ENCODE measurements at places on chromosomes 6 and 20. TPM values are rescaled to one million over a fixed set of nuclear protein-coding genes. Genes with fewer than 3 reads are reported as not detected.

GRCh38 chr20:38790200-38791053 is 15.1 kb upstream of the PPP1R16B start:
- no peak overlapping the region for H3K27ac ChIP-seq
- DNase-seq: no peak
- H3K4me3 ChIP-seq: no peak overlapping the region
- H3K4me1 ChIP-seq: no peaks in the 10 kb centered on the region
- no peaks in the 10 kb centered on the region for H3K27me3 ChIP-seq

DNA sequence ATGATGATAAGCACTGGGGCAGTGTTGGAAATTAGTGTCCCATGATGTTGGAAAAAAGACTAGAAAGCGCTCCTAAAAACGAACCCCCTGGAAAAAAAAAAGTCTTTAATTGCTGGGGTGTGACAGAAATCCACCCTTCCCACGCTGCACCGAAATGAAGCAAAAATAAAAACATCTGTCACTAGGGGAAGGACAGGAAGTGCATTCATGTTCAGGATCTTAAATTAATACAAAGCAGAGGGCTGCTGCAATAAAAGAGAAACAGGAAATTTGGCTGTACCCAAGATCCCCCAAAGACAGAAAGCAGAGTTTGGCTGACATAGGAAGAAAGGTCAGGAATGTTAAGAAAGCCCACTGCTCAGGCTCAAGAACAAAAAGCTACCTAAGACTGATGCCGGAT is 333.9 kb downstream of the TBC1D32 start:
- no peak for DNase-seq
- H3K27me3 ChIP-seq: no peaks in the 10 kb centered on the region
- H3K4me3 ChIP-seq: no peak overlapping the region
- H3K27ac ChIP-seq: no peak overlapping the region
- H3K36me3 ChIP-seq: no peaks in the 10 kb centered on the region

DNA sequence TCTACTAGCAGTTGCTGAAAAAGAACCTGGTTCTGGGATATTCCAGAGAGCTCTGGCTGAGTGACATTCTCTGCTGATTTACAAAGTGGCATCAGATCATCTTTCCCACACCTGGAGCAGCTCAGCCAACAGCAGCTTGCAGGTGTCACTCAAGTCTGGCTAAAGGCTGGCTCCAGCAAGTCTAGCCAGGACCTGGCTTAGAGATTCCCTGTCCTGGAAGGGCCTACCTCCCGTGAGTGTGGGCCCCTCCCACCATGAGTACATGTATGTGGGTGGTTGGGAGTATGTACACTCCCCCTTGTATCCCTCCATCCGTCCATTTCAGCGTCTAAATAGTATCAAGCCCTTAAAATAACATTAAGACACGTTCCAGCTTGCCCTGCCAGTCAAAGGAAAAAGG is 539.3 kb upstream of the ID4 start:
- H3K27ac ChIP-seq: no peak overlapping the region
- H3K4me3 ChIP-seq: no peak overlapping the region
- H3K4me1 ChIP-seq: no peaks in the 10 kb centered on the region
- H3K36me3 ChIP-seq: no peaks in the 10 kb centered on the region

DNA sequence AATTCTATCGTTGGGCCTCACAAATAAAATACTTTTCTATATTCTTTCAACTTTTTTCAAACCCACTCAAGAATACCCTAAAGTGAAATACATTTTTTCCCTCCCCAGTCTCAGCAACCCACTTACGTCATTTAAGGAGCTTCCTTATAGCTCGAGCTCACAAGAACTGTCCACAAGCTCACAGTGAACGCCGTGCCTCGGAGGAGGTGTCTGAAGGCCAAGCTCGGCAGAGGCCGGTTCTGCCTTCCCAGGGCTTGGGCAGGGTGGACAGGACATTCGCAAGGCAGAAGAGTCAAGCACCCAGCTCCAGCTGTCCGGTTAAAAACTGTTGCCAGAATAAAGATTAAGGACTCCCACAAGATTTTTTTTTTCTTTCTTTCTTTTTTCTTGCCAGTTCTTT is 802.3 kb downstream of the QKI start:
- H3K27me3 ChIP-seq: no peaks in the 10 kb centered on the region
- no peak overlapping the region for H3K27ac ChIP-seq
- H3K4me3 ChIP-seq: no peak overlapping the region
- no peak for DNase-seq
- H3K4me1 ChIP-seq: no peaks in the 10 kb centered on the region
- H3K36me3 ChIP-seq: no peaks in the 10 kb centered on the region

DNA sequence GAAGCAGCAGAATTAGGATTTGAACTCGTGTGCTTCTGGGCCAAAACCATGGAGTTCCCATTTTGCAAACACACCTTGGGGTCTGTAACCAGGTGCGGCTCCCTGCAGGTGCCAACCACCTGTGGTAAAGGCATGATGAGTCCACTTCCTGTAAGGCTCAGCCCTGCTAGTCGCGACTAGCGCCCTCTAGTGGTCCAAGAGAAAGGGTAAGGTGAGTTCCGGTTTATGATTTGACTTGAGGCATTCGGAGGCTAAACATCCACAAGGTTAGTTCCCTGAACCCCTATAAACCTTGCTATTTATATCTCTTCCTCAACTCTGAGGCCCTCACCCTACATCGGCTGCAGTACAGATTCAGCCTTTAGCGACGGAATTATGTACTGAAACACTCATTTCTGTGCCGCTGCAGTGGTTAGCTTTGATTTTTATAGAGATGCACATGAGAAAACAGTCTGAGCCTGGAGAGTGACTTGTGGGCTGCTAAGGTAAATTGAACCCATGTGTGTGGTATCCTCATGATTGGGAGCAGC is 173.4 kb downstream of the PLCB1 start:
- H3K27ac ChIP-seq: no peak overlapping the region
- no peaks in the 10 kb centered on the region for H3K4me1 ChIP-seq
- H3K4me3 ChIP-seq: no peak overlapping the region

GRCh38 chr6:149093643-149094042 is 223.9 kb upstream of the TAB2 start:
- no peaks in the 10 kb centered on the region for H3K4me1 ChIP-seq
- no peaks in the 10 kb centered on the region for H3K27me3 ChIP-seq
- no peak for DNase-seq
- no peaks in the 10 kb centered on the region for H3K36me3 ChIP-seq
- H3K27ac ChIP-seq: no peak overlapping the region

Gene ADGRF5
- total RNA-seq: 11.4 TPM

Gene VSX1
- not detected for total RNA-seq

Gene UFL1
- total RNA-seq: 17.5 TPM

Gene NR2E1
- total RNA-seq: not detected

Gene TRIM40
- 0.18 TPM for total RNA-seq

Gene ANKRD66
- not detected for total RNA-seq

Gene GGTLC1
- not detected for total RNA-seq

Gene NOX3
- not detected for total RNA-seq

Gene KCNQ5
- not detected for total RNA-seq

Gene HLA-DRB5
- 30.6 TPM for total RNA-seq

Gene RAET1L
- not detected for total RNA-seq
